Right renal pelvis (tissue), 4 donors: ENCODE measurements at places on chromosomes 16 and 17. TPM values are rescaled to one million over a fixed set of nuclear protein-coding genes. Genes with fewer than 3 reads are reported as not detected.

The CLEC18B gene
- 125 TPM for polyA plus RNA-seq

The CCL22 gene
- 0.12 TPM for polyA plus RNA-seq

The STX1B gene
- polyA plus RNA-seq, result 2.1 TPM

The C16orf89 gene
- 7.2 TPM for polyA plus RNA-seq

The CCL3 gene
- 5.0 TPM for polyA plus RNA-seq

The TRPV2 gene
- polyA plus RNA-seq, result 3.3 TPM

The SLC5A10 gene
- polyA plus RNA-seq, result 0.28 TPM

GRCh38 chr17:51914577-51914976, 243.9 kb downstream of the CA10 start:
- no peak for DNase-seq

DNA sequence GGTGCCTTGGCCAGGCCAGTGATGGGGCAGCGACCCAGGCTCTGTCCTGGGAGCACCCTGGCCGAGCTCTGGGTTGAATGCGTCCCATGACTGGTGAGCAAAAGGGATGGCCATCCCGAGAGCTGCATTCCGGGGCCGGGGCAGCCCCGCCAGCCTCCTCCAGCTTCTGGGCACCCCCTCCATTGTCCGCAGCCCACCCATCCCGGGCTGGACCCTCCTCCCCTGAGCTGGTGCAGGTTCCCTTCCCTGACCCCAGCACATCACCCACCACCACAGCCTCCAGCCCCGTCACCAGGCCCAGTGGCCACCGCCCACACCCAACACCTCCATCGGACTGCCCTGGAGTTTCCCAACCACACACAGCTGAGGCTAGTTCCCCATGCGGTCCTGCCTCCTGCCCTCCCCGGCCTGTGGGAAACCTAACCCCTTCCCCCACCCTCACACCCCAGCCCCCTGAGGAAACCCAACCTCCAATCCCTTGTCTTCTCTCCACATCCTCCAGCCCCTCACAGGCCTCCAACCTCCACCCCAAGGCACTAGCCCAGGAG, 16.2 kb upstream of the PVALEF start:
- DNase-seq, result no peak

DNA sequence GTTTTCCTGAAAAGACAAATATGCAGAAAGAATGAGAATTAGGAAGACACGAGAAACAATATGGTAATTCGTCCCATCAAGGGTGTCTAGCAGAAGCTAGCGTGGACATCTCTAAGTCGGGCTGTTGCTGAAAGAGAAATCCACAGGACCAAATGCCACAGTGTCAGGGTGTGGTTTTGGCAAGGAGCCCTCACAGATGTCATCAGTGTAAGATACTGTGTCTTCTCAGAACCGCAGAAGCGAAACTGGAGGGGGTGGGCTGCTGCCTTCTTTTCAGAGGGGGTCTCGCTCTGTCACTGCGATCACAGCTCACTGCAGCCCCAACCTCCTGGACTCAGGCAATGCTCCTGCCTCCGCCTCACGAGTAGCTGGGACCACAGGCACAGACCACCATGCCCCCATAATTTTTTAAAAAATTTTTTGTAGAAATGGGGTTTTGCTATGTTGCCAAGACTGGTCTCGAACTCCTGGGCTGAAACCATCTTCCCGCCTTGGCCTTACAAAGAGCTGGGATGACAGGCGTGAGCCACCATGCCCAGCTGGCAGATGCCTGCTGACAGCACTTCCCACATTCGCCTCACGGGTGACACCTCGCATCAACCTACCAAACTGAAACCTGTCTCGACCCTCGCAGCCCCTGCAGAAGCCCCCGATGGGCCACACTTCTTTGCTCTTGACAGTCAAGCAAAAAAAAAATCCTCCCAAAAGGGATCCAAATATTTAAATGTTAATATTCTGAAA, 26.2 kb downstream of the TRAP1 start:
- DNase-seq, result no peak

DNA sequence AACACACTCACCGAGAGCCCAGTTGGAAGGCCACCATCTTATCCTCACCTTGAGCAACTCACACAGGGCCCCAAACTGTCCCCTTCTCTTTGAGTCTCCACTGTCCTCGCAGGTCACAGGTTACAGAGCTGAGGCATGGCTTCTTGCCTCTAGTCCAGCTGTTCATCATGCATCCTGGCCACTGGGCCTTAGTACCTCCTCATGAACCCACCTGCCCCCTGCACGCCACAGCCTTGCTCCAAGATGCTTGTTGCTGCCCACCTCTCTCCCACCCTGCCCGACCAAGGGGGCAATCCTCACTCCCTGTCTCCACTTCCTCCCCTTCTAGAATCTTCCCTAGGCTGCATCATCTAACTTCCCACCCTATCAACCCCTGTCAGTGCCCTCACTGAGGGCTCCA, 17.1 kb downstream of the CDH5 start:
- no peak for DNase-seq

- no peak for DNase-seq
These were observed 91.5 kb upstream of the CDH13 start for GRCh38 chr16:82535262-82535661.

DNA sequence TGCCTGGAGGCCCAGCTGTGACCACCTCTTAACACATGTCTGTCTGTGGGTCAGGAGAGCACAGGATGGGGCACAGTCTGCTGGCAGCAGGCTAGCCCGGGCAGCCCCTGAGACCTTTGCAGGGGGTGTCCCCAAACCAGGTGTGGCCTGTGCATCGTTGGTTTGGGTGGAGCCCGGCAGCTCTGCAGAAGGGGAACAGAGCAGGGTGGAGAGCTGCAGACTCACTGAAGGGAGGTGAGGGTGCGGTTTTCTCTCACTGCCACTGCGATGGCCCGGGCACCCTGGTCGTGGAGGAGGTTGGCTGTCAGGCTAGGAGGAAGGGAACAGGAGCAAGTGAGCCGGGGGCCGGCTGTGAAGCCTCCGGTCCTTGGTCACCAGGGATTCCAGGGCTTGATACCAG, 28.8 kb downstream of the NLRC3 start:
- no peak for DNase-seq

DNA sequence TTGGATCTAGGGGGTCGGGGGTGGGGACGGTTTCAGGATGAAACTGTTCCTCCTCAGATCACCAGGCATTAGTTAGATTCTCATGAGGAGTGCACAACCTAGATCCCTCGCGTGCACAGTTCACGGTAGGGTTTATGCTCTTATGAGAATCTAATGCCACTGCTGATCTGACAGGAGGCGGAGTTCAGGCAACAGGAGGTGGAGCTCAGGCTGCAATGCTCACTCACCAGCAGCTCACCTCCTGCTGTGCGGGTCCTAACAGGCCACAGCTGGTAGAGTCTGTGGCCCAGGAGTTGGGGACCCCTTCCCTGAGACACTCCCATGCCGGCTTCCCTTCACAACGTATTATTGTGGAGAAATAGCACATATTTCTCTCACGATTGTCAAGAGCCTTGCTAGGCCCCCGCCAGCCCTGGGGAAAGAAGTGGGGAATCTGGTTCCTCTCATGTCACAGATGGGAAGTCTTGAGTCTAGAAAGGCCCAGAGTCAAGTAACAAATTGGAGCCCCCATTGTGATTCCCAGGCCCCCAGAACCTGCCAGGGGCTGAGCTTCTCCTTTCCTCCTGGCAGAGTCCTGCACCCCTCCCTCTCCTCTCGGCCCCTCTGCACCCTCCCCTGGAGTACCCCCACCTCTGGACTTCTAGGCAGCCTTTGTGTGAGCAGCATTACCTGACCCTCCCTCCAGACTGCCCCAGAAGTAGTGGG, 6.1 kb upstream of the KRT14 start:
- DNase-seq, result no peak

DNA sequence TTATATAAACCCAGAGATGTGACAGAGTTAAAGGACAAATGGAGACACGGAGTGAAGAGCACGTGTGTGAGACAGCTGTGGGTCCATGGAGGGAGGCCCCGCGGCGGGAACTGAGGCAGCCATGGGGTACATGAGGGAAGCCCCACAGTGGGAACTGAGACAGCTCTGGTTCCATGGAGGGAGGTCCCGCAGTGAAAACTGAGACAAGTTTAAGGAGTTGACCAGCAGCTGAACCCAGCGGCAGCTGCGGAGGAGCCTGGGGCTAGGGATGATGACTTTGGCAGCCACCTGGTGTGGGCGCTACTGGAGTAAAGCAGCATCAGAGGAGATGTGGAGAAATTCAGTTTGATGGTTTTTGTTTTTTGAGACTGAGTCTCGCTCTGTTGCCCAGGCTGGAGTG, 185.1 kb downstream of the RPTOR start:
- DNase-seq, result no peak

DNA sequence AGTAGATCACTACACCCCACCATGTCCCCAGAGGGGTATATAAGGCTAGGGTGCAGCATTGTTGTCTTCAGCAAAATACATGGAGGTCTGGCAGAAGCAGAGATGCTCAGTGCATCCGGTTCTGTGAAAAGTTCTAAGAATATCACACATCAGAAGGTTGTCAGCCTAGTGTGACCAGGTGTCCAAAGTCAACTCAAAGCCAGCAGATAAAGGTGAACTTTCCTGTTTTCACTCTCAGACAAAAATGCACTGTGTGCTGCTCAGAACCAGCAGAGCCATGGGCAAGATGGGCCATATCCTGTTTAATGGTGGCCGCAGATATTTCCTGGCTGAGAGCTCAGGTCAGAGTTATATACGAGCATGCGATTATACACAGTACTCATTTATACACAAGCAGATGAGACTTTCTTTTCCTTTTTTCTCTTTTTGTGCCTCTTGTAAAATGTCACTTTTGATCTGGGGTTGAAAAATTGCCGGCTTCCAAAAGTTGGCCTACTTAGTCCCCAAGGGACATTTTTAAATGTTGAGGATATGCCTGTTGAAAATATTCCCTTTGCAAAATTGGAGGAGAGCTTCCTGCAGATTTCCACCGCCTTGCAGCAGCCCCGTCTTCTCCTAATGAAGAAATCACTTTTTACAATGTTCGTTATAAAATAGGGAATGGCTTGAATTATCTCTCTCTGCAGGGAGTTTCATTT, 425.6 kb upstream of the SALL1 start:
- no peak for DNase-seq

DNA sequence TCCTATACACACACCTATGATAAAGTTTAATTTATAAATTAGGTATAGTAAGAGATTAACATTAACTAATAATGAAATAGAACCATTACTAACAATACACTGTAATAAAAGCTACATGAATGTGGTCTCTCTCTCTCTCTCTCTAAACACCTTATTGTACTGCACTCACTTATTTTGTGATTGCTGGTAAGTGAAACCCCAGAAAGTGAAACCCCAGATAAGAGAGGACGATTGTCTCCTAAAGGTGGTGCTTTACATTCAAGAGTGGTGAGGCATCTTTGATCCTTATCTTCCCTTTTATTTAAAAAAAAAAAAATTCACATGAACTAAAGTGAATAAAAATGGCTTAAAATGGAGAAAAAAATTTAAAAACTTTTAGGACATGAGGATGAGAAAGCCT, 80.1 kb upstream of the TRAP1 start:
- no peak for DNase-seq

DNA sequence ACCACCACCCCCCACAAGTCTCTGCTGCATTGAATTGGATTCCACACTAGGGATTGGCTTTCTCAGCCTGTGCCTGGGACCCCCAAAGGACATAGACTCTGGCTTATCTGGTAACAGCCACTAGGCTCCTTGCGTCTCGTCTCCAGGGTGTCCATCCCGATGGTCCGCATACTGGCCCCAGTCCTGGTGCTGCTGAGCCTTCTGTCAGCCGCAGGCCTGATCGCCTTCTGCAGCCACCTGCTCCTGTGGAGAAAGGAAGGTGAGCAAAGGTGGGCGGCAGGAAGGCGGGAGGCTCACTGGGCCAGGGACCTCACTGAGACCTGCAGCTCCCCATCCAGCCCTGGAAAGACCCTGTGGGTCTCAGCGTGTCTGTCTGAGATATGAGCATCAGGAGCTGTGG, 8.1 kb downstream of the CD300LG start:
- DNase-seq, result no peak

DNA sequence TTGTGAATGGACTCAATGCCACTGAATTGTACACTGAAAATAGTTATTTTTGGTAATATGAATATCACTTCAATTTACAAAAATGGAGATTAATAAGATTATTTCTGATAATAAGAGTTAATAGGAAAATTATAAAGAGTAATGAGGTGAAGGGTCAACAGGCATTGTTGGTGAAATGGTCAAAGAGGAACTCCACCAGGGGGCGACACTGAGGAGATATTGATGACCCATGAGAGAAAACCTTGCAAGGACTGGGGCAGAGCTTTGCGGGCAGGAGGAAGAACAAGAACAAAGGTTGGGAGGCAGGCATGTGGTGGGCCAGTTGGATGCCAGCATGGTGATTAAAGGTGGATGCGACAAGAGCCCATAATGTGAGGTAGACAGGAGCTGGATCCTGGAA, 74.0 kb upstream of the XYLT1 start:
- DNase-seq, result no peak

DNA sequence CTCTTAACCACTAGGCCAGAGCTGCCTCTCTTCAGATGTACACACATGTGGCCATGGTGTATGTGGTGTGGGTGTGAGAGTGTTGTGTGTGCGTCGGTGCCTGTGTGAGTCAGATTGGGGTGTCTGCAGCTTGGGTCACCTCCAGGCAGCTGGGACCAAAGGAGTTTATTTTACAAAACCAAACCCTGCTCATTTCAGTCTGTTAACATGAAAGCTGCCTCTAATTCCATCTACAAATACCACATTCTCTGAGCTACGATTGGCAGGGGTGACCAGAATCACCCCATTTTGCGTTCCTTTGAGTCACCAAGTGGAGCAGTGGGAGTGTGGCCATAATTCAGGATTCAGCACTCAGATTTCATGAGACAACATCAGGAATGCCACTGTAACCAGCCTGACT, 105.3 kb downstream of the IRX5 start:
- no peak for DNase-seq

GRCh38 chr16:19713697-19714096, 4.3 kb downstream of the KNOP1 start:
- DNase-seq, result no peak
